ENCODE measurements at places on chromosomes 5 and 9.

DNA sequence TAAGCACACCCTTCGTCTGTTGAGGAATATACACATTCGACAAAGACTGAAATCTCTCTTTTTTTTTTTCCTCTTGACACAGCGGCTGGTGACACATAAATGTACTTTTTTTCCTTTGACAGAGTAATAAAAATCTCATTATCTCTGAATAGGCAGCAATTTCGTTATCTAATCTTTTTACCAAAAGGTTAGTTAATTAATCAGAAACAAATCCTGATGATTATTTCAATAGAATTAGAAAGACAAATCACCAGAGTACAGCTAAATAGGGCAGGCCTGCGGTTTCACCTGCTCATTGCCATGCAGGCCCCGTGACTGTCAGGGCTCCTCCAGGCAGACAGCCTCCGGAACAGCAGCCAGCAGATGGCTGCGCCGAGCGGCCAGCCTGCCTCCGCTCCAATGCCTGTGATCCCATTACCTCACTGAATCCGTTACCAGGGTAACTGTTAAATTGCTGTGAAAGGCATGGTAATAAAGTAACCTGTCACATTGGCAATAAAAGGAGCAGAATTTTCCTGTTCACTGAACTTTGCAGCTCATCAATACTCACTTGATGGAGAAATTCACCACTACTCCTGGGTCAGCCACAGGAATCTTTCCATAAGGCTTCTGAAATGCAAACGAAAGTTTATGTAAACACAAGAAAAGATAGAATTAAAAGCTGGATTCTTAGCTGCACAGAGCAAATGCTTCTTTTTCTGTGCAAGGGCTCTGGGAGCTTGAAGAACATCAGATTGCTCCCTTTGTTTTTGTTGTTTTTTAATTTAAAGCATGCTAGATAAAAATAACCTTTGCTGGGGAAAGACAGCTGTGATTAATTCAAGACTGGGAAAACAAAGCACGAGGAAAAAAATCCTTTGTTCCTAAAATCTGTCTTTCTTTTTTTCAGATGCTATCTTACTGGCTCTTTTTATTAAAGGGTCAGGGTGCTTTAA is 666.4 kb upstream of the ZNF608 start:
- DNase-seq, result no peak
- H3K4me3 ChIP-seq, result no peak overlapping the region
- no peaks in the 10 kb centered on the region for H3K36me3 ChIP-seq
- no peak overlapping the region for H3K27ac ChIP-seq
- no peaks in the 10 kb centered on the region for H3K4me1 ChIP-seq

DNA sequence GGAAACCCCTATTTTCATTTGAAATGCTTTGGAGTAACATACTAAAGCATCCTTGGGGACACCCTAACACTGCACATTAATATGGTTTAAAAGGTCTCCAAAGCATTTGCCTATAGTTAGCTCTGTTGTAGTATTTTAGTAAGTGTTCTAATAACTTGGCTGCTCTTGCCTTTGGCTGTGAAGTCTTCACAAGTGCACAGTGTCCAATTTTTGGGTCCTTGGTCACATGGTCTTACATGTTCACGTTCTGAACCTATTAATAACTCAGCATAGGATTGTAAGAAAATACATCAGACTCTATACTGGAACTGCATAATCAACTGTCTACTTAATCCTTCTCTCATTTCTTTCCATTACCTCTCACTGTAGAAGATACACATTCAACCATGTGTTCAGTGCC is 17.4 kb downstream of the ADAMTS19 start:
- no peak for DNase-seq
- no peak overlapping the region for H3K4me3 ChIP-seq
- H3K4me1 ChIP-seq, result no peaks in the 10 kb centered on the region
- no peaks in the 10 kb centered on the region for H3K27me3 ChIP-seq
- no peak overlapping the region for H3K27ac ChIP-seq

DNA sequence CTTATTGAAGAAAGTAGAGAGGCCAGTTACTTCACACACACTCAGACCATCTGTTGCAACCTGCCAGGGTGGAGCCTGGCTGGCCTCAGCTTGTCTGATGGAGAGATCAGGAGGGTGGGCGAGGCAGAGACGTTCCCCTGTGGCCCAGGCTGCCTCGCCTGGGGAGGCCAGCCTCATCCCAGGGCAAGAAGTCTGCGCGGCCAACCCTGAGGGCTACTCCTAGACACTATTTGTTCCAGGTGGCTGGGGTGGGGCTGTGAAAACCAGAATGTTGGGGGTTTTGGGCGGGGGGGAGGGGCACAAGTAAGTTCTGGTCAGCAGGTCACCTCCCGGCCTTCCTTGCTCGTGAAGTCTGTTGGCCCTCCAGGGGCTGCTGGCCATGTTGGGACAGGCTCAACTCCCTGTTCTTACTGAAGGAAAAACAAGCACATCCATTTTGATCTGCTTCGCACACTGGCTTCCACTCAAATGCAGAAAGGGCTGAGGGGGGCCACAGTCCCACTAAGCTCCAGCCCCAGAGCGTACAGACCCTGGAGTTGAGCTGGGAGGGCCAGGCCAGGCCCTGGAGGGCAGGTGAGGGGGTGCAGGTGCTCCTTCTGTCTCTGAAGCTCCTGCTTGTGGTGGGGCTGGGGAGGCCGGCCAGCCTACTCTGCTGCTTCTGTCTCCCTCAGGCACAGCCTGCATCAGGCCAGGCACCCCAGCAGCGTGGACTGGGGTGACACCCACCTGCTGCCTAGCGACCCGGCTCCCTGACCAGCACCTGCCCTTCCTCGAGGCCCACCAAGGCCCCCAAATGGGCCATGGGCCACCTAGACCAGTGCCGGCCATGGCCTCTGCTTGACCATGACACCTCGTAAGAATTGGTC is 46.6 kb downstream of the SECISBP2 start:
- peaks cover 23% of the 10 kb centered on the region for H3K36me3 ChIP-seq
- H3K27ac ChIP-seq, result no peak overlapping the region
- peaks cover 2% of the 10 kb centered on the region for H3K4me1 ChIP-seq
- no peak overlapping the region for H3K4me3 ChIP-seq
- H3K27me3 ChIP-seq, result no peaks in the 10 kb centered on the region

- no peak overlapping the region for H3K4me3 ChIP-seq
- H3K36me3 ChIP-seq, result no peaks in the 10 kb centered on the region
- DNase-seq, result no peak
- no peaks in the 10 kb centered on the region for H3K27me3 ChIP-seq
- no peak overlapping the region for H3K27ac ChIP-seq
Observed at GRCh38 chr5:127046343-127047072, 16.1 kb upstream of the MARCHF3 start.

GRCh38 chr9:73154722-73155121 is 3.1 kb downstream of the ANXA1 start:
- no peaks in the 10 kb centered on the region for H3K27me3 ChIP-seq
- H3K36me3 ChIP-seq, result peaks cover 11% of the 10 kb centered on the region
- H3K4me3 ChIP-seq, result peak overlapping the region; percentile 3
- peak; percentile 68 for DNase-seq
- H3K4me1 ChIP-seq, result peaks cover 65% of the 10 kb centered on the region

DNA sequence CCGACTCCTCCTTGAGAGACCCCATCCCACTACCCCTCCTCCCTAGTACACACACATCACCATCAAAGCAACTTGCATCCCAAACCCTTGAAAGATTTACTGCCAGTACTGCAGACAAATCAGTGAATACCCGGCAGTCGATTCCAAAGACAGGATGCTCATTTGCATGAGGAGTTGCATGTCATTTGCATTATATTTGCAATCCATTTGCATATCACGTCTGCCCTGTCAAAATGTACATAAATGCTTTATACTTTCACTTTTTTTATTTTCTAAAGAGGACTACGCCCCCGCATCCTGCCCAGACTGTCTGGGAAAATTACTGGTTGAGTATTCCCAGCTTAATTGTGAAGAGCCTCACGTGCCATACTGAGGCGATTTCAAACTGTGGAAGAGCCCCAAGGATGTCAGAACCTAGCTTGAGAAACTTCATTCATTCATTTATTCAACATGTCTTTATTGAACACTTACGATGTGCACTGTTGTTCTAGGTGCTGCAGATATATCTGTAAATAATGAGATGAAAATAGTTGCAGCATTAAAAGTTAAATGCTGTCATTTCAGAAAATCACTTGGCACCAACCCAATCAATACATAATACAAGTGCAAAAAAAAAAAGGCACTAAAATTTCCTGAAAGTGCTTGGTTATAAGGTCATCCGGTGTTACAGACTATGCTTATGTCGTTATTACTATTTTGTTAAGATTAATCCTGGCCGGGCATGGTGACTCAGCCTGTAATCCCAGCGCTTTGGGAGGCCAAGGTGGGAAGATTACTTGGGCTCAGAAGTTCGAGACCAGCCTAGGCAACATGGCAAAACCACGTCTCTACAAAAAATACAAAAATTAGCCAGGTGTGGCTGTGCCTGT is 17.2 kb upstream of the SIL1 start:
- H3K27ac ChIP-seq, result no peak overlapping the region
- no peaks in the 10 kb centered on the region for H3K36me3 ChIP-seq
- no peaks in the 10 kb centered on the region for H3K27me3 ChIP-seq
- H3K4me3 ChIP-seq, result no peak overlapping the region
- H3K4me1 ChIP-seq, result no peaks in the 10 kb centered on the region

DNA sequence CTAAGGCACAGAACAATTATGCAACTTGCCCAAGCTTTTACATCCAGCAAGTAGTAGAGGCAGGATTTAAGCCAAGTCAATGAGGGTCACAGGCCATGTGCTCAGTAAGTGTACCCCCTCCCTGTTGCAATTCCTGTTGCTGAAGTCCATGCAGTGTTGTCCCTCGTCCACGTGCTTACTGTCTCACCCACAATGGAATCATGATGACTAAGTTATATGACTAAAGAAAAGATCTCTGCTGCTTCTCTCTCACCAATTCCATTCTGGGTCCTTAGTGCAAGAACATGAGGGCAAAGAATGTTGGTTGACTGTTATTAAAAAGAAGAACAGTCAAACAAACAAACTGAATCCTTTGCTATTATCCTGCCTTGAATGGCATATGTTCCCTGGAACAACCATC is 233.6 kb upstream of the SLC24A2 start:
- no peaks in the 10 kb centered on the region for H3K4me1 ChIP-seq
- H3K27ac ChIP-seq, result no peak overlapping the region
- H3K36me3 ChIP-seq, result no peaks in the 10 kb centered on the region
- H3K27me3 ChIP-seq, result no peaks in the 10 kb centered on the region
- no peak for DNase-seq
- no peak overlapping the region for H3K4me3 ChIP-seq

GRCh38 chr5:157312492-157312891 is 46.6 kb downstream of the CYFIP2 start:
- DNase-seq, result peak; percentile 61
- H3K27me3 ChIP-seq, result no peaks in the 10 kb centered on the region
- peaks cover 33% of the 10 kb centered on the region for H3K4me1 ChIP-seq
- H3K27ac ChIP-seq, result no peak overlapping the region
- no peak overlapping the region for H3K4me3 ChIP-seq
- peaks cover 61% of the 10 kb centered on the region for H3K36me3 ChIP-seq

GRCh38 chr5:82820188-82820587 is 257.0 kb downstream of the TMEM167A start:
- DNase-seq, result no peak
- no peaks in the 10 kb centered on the region for H3K27me3 ChIP-seq
- no peaks in the 10 kb centered on the region for H3K36me3 ChIP-seq

GRCh38 chr5:94944160-94944559 is 325.7 kb downstream of the SLF1 start:
- H3K36me3 ChIP-seq, result no peaks in the 10 kb centered on the region
- H3K27ac ChIP-seq, result no peak overlapping the region
- no peak for DNase-seq
- H3K4me1 ChIP-seq, result no peaks in the 10 kb centered on the region
- H3K4me3 ChIP-seq, result no peak overlapping the region
- H3K27me3 ChIP-seq, result no peaks in the 10 kb centered on the region

- no peak for DNase-seq
- no peaks in the 10 kb centered on the region for H3K36me3 ChIP-seq
- H3K27ac ChIP-seq, result no peak overlapping the region
- no peak overlapping the region for H3K4me3 ChIP-seq
Observed at GRCh38 chr5:88725454-88725853, 157.5 kb downstream of the MEF2C start.

DNA sequence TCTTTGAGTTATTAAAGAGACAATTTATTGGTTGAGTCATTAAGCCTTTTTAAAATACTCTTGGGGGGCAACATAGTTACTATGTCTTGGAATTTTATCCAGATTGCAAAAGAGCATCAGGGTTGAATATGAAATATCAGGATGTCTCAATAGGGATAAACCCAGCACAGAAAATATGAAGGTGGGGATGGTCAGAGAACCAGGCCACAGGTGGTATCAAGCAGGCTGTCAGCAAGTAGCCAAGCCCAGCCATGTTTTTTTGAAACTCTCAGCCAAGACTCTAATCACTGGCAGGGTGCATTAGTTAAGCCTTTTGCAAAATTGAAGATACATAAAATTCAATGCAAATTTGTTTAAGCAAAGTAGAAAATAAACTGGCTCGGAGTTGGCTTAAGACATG is 468.9 kb downstream of the DTWD2 start:
- H3K27me3 ChIP-seq, result no peaks in the 10 kb centered on the region
- DNase-seq, result no peak
- no peaks in the 10 kb centered on the region for H3K36me3 ChIP-seq
- H3K27ac ChIP-seq, result no peak overlapping the region

- H3K27ac ChIP-seq, result peak overlapping the region; percentile 32
- H3K27me3 ChIP-seq, result no peaks in the 10 kb centered on the region
- H3K4me3 ChIP-seq, result no peak overlapping the region
- peaks cover 48% of the 10 kb centered on the region for H3K4me1 ChIP-seq
- no peaks in the 10 kb centered on the region for H3K36me3 ChIP-seq
Observed at GRCh38 chr9:84293001-84293798, 47.4 kb downstream of the SLC28A3 start.

DNA sequence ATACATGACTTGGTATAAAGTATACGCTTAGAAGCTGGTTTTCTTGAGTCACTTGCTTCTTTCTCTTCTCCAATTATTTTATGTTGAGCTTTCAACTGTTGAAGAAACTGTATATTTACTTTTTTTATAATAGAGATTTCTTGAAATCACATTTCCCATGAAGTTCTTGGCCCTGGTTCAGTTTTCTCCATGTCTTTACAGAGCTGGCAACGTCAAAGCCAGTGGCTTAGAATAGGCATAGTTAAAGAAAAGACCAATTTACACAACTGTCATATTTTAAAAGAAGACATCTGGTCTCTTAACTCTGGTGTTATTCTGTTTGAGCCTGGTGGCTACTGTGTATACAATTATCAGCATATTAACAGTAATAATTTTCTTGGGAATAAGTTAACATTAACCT is 1249.3 kb downstream of the CDH12 start:
- no peaks in the 10 kb centered on the region for H3K27me3 ChIP-seq
- H3K4me1 ChIP-seq, result no peaks in the 10 kb centered on the region
- H3K36me3 ChIP-seq, result no peaks in the 10 kb centered on the region
- H3K4me3 ChIP-seq, result no peak overlapping the region
- DNase-seq, result no peak

DNA sequence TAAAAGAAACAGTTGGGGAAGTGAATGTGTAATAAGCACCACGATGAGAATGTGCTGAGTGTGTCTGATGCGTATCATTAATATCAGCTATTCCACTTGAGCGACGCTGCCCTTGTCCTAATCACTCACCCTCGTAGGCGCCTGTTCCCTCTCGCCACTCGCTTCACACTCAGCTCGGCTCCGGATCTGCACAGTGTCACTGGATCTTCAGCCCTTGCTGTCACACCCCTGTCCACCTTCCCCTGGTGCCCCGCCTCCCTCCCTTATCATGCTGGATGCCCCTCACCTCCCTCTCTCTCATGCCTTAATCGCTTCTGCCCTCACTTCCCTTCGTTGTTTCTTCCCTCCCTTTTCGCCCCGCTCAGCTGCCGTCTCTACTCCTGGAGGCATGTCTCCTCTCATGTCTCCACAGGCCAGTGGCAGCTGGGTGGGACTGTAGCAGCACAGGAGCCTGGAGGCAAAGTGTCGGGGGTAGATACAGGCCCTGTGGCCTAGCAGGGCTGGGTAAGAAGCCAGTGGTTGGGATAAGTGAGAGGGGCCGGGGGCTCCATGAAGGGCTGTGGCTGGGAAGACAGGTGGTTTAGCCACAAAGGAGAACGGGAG is 43.5 kb downstream of the ANKDD1B start:
- H3K4me1 ChIP-seq, result no peaks in the 10 kb centered on the region
- H3K36me3 ChIP-seq, result no peaks in the 10 kb centered on the region
- H3K27ac ChIP-seq, result no peak overlapping the region
- H3K4me3 ChIP-seq, result no peak overlapping the region
- DNase-seq, result no peak

Data from CD4-positive, alpha-beta memory T cell (primary cell).